SK-N-SH treated with all-trans-retinoic acid at 6 μM for 48 hours (cell line): ENCODE measurements at places on chromosomes 7 and 10.

DNA sequence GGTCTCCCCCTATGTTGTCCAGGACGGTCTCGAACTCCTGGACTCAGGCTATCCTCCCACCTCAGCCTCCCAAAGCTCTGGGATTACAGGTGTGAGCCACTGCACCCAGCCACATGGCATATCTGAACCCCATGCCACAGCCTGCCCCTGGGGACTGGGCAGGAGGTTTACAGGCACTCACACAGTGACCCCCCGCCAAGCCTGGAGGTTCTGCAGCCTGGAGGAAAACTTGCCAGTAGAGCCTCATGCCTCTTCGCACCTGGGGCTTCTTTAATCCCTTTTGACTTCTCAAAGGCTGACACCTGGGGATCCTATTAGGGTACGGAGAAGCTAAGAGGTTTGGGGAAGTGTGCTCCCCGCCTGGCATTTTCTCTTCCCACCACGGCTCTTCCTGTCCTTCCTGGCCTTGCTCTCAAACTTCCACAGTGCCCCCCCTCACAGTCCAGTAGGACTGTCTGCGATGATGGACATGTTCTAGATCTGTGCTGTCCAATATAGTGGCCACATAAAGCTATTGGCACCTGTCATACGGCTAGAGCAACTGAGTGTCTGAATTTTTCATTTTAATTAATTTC, 11.4 kb upstream of the KCP start:
- no peak for ATAC-seq

- ATAC-seq, result no peak
Measured at GRCh38 chr10:67297637-67298181, 371.9 kb downstream of the LRRTM3 start.

- peak; percentile 65; the same call in 2 of the 3 replicates for ATAC-seq
Measured at GRCh38 chr10:96814264-96814663, 17.8 kb upstream of the LCOR start.

DNA sequence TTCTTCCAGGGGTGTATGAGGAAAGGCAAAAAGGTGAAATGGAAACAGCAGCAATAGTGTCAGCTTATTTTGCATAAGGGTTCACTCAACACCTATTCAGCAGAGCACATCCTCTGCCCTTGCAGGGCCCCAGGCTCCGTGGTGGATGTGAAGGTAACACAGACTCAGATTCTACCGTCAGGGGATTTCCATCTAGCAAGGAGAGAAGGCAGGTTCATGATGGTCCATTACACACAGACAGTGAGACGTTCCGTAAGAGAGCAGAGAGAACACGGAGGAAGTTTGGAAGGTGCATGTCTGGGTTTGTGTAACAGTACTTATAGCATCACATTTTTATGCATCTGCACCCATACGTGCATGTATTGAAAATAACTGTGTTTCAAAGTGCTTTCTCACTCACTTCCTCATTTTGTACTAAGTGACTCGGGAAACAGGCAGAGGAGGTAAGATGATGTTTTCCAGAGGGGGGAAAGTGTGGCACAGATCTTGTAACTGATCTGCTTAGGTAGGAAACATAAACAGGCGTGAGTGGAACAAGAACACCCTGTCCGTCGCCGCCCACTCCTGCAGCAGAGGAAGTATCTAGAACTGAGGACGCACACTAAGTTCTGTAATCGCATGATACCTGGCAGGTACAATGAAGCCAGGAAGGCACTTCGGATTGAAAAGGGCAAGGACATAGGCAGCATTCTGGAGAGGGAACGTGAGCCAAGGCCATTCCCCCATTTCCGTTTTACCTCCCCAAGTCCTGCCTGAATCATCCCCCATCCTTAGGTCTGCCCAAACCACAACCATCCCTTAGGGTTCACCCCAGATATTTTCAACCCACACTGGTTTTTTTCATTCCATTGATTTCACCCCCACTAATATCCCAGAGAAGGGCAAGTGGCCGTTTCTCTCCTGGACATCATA, 1.0 kb upstream of the ENO4 start:
- no peak for ATAC-seq

GRCh38 chr10:50566150-50566549, 57.6 kb downstream of the SGMS1 start:
- no peak for ATAC-seq

- ATAC-seq, result no peak
Measured at GRCh38 chr10:11468126-11468742, 143.2 kb downstream of the USP6NL start.

DNA sequence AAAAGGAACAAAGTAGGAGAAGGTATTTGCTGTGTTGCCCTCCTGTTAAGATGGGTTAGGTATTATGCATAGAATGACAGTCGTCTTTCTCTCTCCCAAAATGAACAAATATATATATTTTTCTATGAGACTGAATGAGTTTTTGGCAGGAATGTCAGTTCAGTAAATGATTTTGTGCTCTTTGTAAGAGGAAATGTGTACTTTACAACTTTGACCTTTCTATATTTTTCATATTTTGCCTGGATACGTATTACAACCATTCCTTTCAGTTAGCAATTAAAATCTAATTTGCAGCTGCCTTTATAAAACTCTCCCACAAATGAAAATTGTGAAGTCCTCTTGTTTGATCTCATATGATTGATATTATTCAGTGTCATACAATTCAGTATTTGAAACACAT, 336.6 kb upstream of the MEOX2 start:
- no peak for ATAC-seq

DNA sequence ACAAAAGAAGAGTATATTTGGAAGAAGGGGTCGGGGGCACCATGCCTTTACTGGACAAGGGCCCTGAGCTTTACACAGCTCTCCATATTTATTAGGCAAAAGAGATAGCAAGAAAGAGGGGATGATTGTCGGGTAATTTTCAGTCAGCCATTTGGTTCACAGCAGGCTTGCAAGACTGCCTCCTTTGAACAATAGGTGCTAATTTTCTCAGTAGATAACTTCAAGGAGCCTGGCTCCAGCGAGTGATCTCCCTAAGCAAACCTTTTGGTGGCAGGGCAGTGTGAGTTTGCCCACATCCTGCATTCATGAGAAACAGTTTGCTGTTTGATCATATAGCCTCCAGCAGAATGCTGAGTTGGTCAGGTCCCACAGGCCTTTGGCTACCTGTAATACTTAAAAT, 94.3 kb downstream of the ZNF248 start:
- no peak for ATAC-seq

GRCh38 chr7:117741962-117742361, 131.3 kb downstream of the CTTNBP2 start:
- no peak for ATAC-seq

DNA sequence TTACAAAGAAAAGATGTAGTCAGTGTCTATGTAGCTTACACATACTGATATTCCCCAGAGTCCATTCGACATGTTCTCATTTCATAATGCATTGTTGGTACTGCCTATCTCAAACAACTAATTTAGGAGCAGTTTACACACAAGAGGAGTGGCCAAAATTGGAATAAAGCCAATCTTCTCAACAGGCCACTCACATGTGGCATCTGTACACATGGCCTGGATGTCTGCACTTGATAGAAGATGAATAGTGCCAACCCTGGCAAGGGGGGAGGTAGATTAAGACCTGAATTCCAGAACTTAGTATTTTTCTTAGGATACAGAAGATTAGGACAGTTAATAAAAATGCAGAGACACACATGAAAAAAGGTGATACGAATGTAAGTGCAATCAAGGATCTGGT, 125.3 kb upstream of the STARD3NL start:
- no peak for ATAC-seq

DNA sequence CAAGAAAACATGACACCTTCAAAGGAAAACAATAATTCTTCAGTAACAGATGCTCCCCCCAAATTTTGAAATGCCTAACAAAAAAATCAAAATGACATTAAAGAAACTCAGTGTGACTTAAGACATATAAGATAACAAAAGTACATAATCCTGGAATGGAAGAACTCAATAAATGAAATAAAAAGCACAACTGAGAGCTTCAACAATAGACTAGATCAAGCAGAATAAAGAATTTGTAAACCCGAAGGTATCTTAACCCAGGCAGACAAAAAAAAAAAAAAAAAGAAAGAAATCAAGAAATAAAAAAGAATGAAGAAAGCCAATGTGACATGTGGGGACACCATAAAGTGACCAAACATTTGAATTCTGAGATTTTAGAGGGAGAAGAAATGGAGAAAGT, 27.7 kb upstream of the LRRD1 start:
- ATAC-seq, result no peak
